IPS DF 6.9 (cell line): ENCODE measurements at places on chromosomes 6 and 20.

DNA sequence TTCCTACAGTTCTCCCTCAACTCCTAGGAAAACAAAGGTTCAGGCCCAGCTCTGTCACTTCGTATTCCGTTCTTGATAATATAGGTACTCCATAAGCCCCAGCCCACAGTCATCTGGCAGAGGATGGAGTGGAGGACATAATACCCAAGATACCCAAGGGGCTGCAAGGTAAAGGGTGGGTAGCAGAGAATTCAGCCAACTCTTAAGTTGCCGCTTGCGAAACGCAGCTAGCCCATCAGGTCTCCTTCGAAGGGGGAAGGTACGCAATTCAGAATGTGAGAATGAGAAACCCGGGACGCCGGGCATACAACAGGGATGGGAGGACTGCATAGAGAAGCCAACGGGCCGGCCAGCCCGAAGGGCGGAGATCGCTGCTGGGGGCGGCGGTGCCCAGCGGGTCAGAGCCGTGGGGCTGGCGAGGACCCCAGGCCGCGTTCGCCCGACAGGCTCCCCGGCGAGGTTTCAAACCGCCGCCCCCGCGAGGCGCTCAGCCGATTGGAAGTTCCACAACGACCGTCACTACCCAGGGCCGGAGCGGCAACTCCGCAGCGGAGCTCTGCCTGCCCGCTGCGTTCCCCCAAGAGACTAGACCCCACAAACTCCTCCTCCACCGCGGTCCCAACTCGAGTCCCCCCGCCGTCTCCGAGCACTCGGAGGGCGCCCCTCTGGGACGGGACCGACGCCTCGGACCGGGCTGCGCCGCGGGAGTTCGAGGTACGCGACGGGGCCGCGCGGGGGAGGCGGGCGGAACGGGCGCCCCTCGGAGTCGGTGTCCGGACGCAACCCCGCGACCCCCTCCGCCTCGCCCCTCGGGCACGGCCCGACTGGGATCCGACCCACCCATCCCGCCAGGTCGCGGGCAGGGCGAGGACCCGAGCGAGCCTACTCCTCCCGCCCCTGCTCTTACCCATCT is 911 bp downstream of the CDK19 start:
- no peak for DNase-seq

- DNase-seq, result no peak
Measured at GRCh38 chr20:46581391-46581790, 30.9 kb upstream of the OCSTAMP start.

GRCh38 chr6:168804331-168804730 is 363.3 kb downstream of the SMOC2 start:
- no peak for DNase-seq

- DNase-seq, result no peak
Measured at GRCh38 chr6:85669735-85670194, 27.1 kb upstream of the SYNCRIP start.

DNA sequence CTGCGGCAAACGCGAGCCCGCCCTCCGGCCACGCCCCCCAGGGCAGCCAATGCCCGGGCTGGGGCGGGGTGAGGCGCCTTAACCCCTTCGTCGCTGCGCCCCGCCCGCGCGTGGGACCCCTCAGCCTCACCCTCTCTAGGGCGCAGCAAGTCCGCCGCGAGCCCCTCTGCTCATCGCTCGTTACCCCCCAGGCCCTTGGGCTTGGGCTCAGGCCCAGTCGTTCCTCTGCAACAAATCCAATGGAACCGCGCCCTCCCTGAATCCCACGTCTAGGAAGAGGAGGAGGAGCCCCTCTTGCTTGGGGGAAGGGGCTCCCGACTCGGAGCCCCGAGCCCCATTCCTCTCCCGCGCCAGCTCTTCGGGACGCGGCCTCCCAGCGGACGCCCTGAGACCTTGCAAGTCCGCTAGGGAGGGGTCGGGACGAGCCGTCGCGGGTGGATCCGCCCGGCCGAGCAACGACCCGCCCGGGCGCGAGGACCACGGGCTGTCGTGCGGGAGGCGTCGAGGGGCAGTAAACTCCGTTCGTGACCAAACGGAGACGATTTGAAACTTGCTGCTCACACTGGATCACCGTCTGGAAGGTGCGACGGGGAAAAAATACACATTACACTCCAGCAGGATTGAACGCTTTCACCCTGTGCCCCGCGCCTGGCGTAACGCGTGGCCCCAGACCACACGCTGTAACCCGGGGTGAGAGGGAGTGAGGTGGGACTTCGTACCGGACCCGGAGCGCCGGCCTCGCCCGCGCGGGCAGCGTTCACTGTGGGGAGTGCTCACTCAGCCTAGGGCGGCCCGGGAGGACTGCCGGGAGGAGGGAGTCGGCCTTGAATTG is 477 bp upstream of the LZTS3 start:
- DNase-seq, result peak; percentile 54

- no peak for DNase-seq
Measured at GRCh38 chr6:77740380-77740779, 87.5 kb downstream of the MEI4 start.

DNA sequence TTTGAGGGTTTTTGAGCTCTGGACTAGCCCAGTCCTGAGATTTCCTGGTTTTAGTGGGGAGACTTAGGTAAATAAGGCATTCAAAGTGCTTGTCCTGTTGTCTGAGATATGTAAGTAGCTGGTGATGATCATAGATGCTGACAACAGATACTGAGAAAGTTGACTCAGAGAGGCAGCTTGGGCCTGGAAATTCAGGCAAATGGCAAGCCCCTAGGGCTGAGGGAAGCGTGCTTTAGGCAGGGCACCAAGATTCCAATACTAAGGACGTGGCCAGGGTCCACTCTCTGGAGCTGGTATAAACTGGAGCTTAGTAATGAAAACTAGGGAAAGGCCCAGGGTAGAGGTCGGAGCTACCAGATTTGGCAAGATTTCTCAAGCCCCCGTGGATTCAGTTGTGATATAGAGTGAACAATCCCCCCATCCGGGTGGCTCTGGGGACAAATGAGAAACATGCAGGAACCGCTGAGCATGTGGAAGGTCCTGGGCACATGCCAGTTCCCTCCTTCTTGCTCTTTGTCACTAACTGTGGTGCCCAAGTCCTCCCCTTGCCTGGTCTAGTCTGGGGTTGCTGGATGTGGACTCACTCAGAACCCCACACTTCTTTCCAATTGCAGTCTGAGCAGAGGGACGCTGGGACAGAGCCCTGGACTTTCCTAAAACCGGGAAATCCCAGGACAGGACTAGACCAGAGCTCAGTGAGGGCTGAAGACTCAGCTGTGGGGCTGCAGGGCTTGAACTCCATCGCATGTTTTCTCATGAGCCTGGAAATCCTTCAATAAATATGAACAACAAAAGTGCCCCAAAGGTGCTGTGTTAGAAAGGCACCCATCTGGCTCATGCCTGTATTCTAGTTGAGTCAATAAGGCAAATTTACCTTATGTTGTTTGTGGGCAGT is 10.3 kb downstream of the SLC22A3 start:
- no peak for DNase-seq

- no peak for DNase-seq
Measured at GRCh38 chr6:42047790-42048405, 2.4 kb upstream of the TAF8 start.

DNA sequence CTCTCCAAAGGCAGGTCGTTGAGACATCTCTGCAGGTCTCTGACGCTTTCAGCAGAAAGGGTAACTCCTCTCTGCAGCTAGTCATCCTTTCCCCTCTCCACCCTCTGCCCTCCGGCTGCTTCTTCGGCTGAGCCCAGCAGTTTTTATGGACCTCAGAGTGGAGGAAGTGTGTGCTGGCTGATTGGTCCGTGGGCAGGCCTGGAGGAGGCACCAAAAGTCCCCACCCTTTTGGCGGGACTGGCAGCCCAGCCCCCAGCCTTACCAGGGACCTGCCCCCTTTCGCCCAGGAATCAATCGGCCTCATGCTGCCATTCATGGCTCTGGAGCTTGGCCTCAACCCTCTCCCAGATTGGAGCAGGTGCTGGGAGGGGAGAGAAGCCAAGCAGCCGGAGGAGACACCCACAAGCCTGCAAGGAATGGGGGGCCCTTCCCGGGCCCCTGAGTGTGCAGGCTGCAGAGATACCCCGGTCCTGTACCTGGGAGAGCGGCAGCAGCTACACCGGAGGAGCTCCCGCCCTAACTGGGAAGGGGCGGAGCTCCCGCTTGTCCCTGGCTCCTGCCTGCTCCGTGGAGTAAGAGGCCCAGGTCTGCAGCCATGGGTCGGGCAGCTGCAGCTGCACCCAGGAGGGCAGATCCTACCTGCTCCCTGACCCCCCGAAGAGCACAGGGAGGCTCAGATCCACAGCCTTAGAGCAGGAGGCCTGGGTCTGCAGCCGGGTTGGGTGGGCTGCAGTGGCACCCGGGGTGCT is 170.3 kb upstream of the SOX4 start:
- no peak for DNase-seq

GRCh38 chr6:45586216-45587171 is 208.8 kb upstream of the SUPT3H start:
- DNase-seq, result no peak

DNA sequence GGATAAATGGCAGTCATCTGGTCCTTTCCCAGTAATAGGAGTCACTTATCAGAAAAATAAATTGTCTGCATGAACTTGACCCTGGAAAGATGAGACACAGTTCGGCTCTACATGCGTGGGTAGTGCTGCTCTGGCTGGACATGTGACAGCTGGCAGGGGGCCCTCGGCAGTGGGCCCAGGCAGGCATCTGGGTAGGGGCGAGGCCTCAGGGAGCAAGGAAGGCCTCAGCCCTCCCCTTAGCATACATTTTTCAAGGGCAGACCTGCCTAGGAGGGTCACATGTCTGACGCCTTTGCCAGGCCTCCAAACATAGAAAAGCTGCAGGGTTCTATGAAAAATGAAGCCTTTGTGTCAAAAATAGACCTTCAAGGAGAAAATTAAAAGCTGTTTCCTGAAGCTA is 12.8 kb upstream of the ILRUN start:
- no peak for DNase-seq

- DNase-seq, result no peak
Measured at GRCh38 chr6:53335224-53335994, 13.3 kb downstream of the ELOVL5 start.

DNA sequence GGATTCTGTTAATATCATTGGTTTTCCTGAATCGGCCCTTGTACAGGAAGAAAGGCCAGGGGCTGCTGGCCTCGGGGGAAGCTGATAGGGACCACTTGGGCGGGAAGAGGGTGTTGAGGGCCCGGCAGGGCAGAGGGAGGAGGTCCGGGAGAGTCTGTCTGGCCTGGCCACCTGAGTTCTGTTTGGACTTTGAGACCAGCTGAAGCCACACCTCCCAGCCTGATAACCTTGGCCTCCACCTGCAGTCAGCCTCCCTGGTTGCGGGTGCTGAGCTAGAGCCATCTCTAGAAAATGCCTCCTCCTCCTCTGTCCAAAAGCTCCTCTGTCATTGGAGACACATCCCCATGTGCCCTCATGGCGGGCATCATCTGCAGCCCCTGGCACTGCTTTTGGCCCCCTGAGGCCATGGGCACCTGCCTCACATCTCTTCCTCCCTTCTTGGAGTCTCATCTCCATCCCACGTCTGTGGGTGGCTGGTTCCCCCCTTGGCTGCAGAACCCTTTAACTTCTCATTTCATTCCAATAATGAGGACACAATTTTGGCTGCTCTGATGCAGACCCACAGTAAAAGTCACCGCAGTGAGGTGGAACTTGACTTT is 16.6 kb downstream of the APCDD1L start:
- DNase-seq, result no peak

DNA sequence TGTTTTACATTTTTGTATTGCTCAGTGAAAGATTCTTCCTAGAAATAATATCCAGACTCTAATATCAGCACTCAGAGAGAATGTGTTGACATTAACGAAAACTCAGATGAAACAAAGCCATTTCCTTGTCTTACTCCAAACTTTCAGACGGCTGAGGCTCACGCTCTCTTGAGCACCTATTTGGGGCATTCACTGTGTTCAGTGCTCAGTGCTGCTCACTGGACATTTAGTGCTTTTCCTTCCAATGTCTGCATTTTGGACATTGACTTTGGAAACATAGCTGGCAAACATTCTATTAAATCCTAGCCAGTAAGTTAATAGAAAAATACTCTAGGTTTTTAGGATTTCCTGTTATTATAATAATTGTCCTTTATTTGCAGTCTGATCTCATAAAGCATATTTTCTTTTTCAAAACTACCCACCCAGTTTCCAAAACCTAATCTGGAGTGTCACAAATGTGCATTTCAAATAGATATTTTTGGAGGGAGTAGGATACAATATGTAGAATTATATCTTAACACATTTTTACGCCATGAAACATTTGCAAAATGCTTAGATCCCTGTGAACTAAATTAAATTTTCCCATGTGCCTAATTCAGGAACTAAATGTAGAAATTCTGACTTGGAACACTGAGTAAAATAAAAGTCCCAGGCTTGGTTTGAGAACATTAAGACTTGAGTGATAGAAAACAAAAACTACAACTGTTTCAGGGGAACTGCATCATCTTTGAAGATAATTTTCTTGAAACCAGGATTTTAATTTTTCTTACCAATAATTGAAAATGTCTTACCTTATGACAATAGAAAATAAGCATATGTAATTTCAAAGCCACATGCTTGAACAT is 91.7 kb upstream of the B3GAT2 start:
- DNase-seq, result no peak

DNA sequence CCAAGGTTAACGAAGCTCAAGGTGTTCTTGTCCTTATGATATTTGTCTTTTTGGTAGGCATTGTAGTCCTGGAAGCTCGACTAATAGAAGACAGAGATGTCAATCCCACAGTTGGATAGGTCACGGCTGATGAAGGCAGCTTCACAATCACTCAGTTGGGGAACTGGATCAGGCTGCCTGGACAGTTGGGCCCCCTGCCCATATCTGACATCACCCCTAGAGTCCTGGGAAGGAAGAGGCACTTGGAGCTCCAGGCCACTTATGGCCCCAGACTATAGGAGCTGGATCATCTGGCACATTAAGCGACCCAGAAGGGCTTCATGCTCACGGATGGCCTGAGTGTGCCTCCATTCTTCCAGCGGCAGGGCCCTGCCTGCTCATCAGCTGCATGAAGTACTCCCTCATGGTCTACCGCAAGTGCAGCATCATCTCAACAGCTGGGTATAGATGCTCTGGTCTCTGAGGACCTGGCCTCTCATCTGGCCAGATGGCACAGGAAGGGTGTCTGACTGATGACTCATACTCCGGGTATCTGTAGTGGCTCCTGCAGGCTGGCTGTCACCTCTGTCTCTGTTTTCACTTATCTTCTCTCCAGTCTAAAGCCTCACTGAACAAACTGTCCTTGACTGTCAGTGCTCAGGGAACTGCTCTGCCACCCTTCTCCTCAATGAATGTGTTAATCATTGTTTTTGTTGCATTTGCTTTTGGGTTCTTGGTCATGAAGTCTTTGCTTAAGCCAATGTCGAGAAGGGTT is 29.2 kb upstream of the SSR1 start:
- DNase-seq, result no peak

GRCh38 chr20:50551288-50551687 is 41.1 kb downstream of the PTPN1 start:
- DNase-seq, result no peak

DNA sequence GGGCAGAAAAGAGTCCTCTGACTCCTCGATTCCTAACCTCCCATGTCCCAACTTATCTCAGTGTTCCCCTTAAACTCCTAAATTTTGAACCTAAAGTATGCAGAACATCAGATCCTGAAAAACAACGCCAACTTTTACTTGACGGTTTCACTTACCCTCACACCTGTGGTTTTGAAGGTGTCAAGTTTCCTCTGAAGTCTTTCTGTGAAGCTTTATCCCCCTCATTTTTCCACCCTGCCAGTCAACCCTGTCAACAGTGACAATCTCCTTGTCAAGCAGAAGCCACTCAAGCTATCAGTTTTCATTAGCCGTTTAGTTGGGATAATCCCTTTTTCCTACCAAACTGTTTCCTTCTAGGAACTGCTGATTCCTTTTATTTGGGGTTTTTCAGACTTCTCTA is 245.4 kb upstream of the PREP start:
- DNase-seq, result no peak
